ENCODE measurements at places on chromosomes 12 and 14.

DNA sequence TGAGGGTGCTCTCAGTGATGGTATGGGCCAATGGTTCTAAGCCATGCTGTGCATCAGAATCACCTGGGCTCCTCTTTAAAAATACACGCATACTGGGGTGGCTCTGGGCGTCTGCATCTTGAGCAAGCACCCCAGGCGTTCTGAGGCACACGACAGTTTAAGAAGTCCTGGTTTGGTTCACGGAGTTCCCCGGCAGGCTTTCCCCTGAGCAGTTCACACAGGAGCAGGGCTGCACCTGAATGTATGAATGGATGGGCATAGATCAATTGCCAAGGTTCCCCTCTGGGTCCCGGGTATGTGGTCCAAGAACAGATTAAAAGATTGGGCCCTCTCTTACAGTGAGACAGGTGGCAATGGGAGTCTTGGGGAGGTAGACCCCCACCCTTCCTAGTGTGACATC lies 395.3 kb downstream of the DPF3 start:
- DNase-seq, result no peak

GRCh38 chr14:51929910-51930682 lies 59.2 kb upstream of the RTRAF start:
- no peak for DNase-seq

DNA sequence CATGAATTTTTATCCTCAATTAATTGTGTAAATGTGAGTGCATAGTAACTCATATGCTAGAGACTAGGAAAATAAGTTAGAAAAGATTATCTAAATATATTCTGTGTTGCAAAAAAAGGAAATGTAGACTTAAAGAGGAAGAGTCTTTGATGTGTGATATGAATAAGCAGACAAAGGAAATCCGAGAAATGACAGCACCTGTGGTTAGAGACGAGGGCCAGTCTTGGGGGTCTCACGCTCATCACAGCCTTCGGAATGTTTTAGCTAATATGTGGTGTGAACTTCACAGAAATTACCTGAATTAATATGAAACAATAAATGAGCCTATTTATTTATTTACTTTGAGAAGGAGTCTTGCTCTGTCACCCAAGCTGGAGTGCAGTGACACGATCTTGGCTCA lies 11.6 kb downstream of the ATP6V0A2 start:
- DNase-seq, result no peak

DNA sequence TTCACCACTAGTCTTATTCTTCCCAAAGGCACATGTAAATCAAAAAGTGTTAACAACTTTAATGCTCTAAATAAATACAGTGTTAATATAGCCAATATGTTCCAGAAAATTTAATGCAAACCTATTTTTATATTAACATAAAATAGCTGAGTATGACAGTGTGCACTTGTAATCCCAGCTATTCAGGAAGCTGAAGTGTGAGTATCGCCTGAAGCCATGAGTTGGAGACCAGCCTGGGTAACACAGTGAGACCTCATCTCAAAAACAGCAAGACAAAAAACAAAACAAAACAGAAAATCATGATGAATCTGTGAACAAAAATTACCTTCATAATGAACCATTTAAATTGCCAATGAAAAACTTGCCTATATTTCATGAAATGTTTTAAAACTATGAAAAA lies 798.9 kb downstream of the SLC6A15 start:
- DNase-seq, result no peak

DNA sequence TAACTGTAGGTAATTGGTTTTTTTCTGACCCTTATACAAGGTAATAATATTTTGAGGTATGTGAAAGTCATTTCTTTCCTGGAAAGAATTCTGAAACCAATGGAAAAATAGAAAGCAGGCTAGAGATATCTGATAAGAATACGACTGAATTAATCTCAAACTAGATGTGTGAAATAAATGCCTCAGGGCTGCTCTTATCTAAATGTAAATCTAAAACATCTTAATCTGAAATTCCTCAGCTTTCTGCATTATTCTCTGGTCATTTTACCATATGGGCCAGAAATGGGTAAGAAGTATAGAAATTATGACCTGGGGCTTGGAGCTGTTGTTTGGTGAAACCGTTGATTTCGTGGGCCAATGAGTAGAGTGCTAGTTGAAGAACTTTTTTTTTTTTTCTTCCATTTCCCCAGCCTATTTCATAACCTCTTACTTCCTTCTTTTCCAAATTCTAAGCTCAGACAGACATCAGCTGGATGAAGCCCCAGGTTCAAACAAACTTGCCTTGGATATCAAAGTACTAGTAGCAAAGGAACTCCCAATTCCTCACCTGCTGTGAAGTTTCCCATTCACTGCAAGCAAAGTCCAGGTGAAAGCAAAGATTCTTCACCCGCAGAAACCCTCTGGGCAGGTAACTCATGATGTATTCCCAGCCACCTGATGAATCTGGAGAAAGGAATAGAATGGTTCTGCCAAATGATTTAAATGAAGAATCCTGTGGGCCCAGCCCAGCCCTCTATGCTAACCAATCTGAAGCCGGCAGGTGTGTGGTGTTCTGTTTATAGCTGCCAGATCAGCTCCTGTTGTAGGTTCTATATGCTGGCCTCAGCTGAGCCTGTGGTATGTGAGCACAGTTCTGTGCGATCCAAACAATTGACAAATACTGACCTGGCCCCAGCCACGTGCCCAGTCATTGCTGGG lies 9.7 kb upstream of the FOS start:
- DNase-seq, result no peak

DNA sequence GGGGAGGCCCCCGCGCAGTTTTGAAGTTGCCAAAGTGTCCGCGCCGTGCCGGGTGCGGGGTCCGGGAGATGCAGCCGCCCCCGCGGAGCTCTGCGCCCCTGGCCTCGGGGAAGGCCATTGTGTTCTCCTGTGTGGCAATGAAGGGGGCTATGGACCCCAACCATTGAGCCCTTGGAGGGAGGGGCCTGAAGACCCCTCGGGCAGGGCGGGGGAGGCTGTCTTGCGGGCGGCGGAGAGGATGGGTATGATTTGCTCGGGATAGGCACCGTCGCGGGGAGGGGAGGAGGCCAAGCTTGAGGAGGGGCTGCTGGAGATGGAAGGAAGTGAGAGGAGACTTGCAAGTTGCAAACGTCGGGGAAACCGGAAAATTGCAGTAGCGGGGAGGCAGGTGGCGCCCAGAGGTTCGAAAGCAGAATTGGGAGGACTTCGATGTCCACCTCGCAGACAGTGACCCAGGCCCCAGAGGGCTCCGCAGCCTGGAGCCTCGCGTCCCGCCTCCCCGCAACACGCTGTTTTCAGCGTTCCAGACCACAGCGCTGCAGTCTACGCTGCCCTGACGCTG lies 25.4 kb downstream of the BCL11B start:
- DNase-seq, result no peak

- DNase-seq, result no peak
These were observed 1036.2 kb upstream of the FLRT2 start for GRCh38 chr14:84493779-84494178.

- DNase-seq, result no peak
These were observed 328.9 kb downstream of the TMTC2 start for GRCh38 chr12:83015390-83016217.

DNA sequence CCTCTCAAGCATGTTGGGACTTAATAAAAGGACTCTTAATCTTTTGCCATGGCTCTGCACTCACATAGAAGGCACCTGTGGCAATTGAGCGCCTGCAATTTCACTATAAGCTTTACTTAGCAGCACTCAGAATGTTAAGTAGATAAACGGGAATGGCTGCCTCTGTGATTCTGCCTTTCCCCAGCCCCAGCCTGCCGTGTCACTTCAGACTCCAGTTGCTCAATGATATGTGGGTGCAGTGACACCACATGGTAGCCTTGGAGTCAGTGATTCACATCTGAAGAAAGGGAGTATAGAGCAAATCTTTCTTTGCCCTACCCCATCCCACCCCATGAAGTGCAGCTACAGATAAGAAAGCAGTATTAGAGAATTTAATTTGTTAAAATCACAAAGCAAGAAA lies 96.1 kb downstream of the ZFC3H1 start:
- DNase-seq, result no peak

- no peak for DNase-seq
These were observed 42.5 kb upstream of the MYBPC1 start for GRCh38 chr12:101552277-101552676.

DNA sequence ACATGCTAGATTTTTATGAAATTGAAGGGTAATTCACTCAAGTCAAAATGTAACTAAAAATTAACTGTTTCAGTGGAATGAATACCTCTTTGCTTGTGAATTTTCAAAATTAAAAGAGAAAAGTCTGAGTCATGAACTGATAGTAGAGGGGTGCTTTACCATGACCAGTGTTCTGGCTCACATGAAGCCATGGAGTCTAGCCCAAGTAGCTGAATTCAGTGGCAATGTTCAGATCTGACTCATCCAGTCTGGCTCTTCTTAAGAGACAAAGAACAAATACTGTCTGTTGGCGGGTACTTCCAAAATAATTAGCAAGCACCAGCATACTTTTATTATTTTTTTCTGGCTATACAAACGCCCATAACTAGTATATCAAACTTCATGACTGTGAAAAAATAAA lies 366.3 kb upstream of the GARIN6 start:
- no peak for DNase-seq

- DNase-seq, result no peak
These were observed 45.7 kb upstream of the PDZRN4 start for GRCh38 chr12:41142376-41142775.

- DNase-seq, result no peak
These were observed 111.1 kb downstream of the DIP2B start for GRCh38 chr12:50615907-50616296.

- no peak for DNase-seq
These were observed 11.5 kb downstream of the SYNDIG1L start for GRCh38 chr14:74414403-74415114.
